ENCODE measurements at places on chromosomes 2 and 18.
A peak's percentile ranks its signal among the peaks of the same experiment; 100 is the strongest.

DNA sequence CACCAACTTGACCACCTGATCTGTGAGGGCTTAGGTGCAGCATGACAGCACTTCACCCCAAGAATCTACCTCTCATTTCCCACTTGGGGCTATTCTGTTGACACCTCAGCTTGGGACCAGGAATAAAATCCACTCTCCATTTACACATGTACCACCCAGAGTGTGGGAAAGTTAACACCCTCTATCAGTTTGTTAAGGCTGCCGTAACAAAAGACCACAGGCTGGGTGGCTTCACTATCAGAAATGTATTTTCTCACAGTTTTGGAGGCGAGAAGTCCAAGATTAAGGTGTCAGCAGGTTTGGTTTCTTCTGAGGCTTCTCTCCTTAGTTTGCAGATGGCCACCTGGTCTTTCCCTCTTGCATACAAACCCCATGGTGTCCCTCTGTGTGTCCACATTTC, 277.7 kb upstream of the ERBB4 start:
- no peak for DNase-seq

- DNase-seq = no peak
Measured at GRCh38 chr2:70686577-70687460, 81.2 kb downstream of the ADD2 start.

- no peak for DNase-seq
Measured at GRCh38 chr18:11412811-11413210, 196.6 kb upstream of the SLC35G4 start.

GRCh38 chr2:66111706-66112105, 323.2 kb upstream of the MEIS1 start:
- DNase-seq = no peak

- peak; percentile 22 for DNase-seq
Measured at GRCh38 chr2:39778775-39779340, at the start of gene THUMPD2. THUMPD2 (minus strand) TSS chr2:39779258; CDS start chr2:39779239, 19 bp downstream.

DNA sequence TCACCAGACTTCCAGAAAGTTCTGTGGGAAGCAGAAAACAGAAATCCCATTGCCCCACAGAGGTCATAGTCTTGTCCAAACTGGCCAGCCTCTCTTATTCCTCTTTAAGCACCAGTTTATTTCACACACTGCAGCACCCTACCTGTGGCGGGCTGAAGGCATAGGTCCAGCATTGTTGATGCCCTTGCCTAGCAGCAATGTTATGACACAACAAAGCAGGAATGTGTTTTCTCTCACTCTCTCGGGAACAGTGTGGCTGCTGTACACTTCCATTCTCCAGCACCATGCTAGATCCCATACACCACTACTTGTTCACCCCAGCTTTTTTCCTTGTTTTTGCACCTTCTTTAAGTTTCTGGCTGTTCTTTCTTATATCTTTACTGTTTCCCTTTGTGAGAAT, 181.6 kb downstream of the DNAH6 start:
- no peak for DNase-seq

- no peak for DNase-seq
Measured at GRCh38 chr2:240595381-240596079, 9.0 kb downstream of the CAPN10 start.

GRCh38 chr2:20470211-20470610, 23.3 kb downstream of the RHOB start:
- DNase-seq = no peak

GRCh38 chr2:74886251-74886650, 52.3 kb downstream of the HK2 start:
- DNase-seq = no peak

DNA sequence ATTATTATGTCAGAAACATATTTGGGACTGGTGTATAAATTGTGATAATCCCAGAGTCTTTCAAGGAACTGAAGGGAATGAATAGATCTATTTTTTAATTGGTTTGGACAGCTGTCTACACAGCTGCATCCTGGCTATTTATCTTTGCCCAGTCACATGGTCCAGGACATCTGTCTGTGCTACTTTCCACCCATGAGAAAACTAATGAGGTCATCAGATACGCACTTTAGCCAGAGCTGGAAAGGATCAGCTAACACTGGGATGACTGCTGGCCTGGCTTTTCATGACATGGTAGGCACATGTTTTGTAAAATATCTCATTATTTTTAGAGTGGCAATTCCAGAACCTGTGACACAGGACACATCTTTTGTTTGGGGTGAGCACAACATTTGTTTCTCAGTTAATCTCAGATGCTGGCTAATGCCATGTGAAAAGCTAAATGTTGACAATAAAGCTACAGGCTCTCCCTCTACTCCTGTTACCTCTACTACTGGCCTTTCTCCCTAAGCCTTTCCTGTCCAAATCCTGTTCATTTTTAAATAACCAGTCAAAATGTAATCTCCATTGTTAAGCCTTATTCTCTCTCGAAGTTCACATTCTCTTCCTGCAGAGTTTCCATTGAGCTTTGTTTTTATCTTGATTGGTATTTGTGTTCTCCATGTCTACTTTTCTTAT, 500.7 kb downstream of the RIT2 start:
- DNase-seq = no peak

- no peak for DNase-seq
Measured at GRCh38 chr2:218798767-218799504, 17.0 kb downstream of the CYP27A1 start.

DNA sequence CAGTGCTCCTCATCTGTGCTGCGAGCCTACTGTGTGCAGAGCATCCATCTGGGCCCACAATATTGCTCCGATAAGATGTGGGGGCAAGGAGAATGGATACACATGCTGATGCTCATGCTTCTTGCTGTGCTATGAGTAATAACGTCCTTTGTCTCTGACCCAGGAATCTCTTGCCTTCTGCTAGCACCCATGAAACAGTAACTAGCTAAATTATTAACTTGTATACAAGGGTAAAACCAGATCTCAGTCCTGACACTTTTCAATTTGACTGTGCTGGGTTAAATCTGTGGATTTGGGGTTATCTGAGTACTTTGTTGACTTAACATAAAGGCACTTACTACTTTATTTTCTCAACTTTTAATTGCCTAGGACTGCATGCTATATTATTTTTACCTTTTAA, 357.6 kb downstream of the SLC4A3 start:
- DNase-seq = no peak

DNA sequence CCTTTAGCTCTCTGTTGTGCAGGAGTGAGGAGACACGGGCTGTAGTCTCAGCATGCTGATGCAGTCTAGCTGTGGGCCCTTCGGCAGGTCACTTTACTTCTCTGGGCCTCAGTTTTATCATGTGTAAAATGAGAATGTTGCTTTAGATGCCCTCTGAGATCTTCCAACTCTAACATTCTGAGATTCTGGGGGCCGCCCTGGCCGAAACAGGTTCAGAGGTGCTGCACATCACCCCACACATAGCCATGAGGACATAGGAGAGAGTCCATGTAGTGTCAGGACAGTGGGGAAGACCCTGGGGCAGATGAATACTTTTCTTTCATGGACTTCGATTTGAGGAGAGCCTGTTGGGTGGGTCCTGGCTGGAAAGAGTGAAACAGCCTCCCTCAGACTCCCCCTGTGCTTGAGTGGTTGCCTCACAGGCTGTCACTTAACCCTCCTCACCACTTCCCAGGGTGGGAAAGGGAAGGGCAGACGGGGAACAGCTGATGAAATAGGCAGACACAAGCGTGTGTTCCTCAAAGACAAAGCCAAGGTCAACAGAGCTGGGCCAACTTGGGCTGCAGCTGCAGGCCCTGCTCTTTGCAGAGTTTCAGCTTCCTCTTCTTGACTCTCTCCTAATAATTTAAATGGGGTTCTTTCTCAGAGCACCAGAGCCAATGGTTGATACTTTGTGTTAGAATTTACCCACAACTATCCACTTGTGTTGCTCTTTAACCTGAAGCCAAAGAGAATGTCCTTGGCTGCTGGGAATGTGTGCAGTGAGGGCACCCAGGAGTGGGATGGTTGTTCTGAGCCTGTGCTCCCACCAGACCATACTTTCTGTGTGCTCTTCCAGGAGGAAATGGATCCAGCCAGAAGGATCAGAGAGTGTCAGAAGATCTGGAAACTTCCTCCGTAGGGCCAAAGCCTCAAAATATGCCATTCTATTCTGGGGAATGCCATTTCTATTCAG, 14.7 kb upstream of the MRPL33 start:
- DNase-seq = no peak
